SW 1271 (cell line): ENCODE measurements at places on chromosomes 7 and 10.

- no peak for DNase-seq
Measured at GRCh38 chr10:3347413-3348182, 175.0 kb upstream of the PITRM1 start.

GRCh38 chr7:134804854-134805253 lies 25.4 kb downstream of the CALD1 start:
- no peak for DNase-seq

DNA sequence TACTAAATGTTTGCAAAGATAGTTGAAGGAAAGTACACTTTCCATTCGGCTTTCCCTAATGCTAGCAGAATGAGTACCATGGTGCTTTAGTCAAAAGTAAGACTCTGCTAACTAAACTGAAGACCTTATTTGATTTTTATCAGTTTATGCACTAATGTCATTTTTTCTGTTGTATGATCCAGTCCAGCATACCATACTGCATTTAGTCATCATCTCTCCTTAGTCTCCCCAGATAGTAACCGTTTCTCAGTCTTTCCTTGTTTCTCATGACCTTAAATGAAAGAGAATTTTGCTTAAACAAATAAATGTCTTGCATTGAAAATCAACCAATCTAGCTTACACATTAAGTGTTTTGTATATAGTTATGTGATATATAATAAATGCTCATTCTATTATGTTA lies 529.5 kb upstream of the SEMA3D start:
- no peak for DNase-seq

DNA sequence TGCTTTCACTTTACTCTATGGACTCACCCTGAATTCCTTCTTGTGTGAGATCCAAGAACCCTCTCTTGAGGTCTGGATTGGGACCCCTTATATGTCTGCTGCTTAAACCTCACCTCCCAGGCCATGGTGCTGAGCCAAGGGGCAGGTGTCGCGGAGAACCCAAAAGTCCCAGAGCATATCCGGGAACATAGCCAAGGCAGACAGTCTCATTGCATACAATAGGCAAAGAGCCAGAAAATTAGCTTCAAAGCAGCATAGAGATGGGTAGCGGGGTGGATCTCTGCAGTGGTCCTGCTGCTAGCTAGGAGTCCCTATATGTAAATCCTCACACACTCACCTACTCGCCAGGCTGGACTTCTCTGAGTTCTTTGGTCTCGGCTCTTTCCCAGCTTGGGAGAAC lies 5.5 kb downstream of the CCL24 start:
- no peak for DNase-seq

DNA sequence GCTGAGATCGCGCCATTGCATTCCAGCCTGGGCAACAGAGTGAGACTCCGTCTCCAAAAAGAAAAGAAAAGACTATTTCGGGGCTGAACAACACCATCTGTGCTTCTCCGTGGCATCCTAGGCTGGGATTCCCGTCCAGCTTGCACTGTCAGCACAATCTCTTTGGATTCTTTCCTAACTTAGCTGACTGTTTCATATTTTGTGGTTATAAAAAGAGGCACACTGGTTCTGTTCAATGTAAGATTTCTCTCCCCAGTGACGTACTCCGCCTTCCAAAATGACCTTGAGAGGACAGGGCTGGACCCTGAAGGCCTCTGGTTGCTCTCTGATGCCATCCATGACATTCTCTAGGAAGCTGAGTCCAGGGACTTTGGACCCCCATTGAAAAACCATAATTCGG lies 8.8 kb downstream of the ZNHIT1 start:
- DNase-seq = no peak

DNA sequence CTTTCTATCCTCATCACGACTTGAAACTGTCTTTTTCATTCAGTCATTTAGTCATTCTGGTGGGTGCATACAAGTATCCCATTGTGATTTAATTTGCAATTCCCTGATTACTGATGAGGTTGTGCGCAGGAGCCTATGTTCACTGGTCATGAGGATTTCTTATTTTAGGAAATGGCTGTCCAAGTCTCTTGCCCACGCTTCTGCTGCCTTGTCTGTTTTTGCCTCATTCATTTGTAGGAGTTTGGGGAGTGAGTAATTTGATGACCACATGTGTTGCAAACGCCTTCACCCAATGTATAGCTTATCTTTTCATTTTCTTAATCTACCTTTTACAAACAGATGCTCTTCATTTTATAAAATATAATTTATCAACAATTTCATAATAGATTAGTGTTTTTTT lies 127.3 kb downstream of the ARHGAP22 start:
- no peak for DNase-seq
